ENCODE measurements at places on chromosomes 3 and 15.

GRCh38 chr15:73751511-73751898 is 1.6 kb downstream of the INSYN1 start:
- no peak for DNase-seq

DNA sequence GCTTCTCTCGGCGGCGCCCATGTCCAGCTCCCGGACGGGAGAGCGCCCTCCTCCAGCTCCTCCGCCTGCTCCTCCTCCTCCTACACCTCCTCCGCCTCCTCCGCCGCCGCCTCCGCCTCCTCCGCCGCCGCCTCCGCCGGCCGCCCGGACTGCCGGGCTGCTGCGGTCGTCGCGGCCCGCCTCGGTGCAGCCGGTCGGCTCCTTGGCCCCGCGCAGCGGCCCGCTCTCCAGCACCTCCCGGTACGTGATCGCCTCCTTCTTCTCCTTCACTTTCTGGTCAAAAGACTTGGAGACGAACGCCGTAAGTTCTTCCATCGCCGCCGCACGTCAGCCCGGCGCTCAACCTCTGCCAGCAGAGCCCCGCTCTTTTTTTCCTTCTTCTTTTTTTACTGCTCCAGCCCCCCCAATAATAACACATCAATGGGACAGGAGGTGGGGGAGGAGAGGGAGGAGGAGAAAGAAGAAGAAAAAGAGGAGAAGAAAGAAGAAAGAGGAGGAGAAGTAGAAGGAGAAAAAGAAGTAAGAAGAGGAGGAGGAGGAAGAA is 438 bp downstream of the SHOX2 start:
- no peak for DNase-seq

- DNase-seq = no peak
Measured at GRCh38 chr3:108406661-108407206, 103.7 kb downstream of the MYH15 start.

- no peak for DNase-seq
Measured at GRCh38 chr15:57509965-57510364, 81.7 kb upstream of the MYZAP start.

DNA sequence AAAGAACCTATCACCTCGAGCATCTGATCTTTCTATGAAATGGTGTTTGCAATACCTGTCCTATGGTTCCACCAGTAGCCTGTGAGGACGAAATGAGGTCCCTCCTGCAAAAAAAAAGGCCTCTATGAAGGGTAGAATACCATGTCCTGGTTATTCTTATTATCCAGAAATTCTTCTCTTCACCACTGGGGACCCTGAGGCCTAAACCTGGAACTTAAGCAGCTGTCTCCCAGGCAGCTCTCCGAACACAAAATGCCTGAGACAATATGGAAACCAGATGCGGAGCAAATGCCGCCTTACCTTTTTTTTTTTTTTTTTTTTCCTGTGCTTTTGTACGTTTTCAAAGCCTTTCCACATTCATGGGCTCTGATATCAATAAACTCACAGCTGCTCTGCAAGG is 62.1 kb upstream of the WNT5A start:
- no peak for DNase-seq

- DNase-seq = no peak
Measured at GRCh38 chr3:155103686-155104085, 23.6 kb downstream of the MME start.

- DNase-seq = no peak
Measured at GRCh38 chr15:47674586-47675232, 42.6 kb upstream of the SEMA6D start.

GRCh38 chr15:38868326-38869114 is 303.9 kb upstream of the RASGRP1 start:
- no peak for DNase-seq

GRCh38 chr3:23086331-23086730 is 116.8 kb upstream of the UBE2E2 start:
- DNase-seq = no peak

GRCh38 chr15:65312400-65312916 is 8.0 kb downstream of the RNU5B-1 start:
- no peak for DNase-seq

- DNase-seq = no peak
Measured at GRCh38 chr3:171846597-171846996, 3.4 kb downstream of the TMEM212 start.

- DNase-seq = no peak
Measured at GRCh38 chr15:82848241-82848993, 39.0 kb downstream of the WHAMM start.

- DNase-seq = no peak
Measured at GRCh38 chr3:51373658-51374421, 11.3 kb upstream of the MANF start.

- peak; percentile 28 for DNase-seq
Measured at GRCh38 chr15:94164202-94164807, 67.1 kb upstream of the MCTP2 start.

DNA sequence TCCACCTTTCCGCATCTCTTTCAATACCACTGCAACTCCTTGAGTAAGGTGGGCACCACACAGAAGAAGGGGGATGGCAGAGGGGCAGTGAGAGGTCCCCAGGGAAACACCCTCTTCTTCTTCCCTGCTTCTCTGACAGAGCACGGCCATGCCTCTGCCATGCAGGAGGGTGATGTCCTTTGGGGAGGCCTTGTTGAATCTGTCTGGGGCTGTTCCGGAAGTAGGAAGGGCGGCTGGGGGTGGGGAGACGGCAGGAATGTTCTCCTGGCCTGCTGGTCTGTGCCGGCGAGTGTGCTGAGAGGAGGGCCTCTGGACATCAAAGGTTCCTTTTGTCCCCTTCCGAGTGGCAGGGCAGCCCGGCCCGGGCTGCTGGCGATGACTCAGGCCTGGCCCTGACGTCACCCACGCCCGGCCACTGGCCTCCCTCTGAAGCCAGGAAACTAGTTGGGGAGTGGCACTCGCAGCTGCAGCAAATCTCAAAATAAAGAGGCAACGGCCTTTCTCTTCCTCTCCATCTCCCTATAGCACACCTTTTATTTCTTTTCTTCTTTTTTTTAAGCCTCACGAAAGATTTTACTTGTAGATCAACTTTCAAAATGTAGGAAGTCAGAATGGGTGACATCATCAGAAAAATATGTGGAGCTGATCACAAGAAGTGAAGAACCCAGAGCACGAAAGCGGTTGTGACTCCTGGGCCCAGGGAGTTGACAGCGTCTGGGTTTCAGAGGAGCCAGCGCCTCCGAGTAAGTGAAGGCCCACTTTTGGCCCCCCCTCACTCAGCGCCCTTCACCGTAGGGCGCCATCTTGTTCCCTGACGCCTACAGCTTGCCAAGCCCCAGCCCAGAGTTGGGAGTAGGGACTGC is at the start of gene ZBTB38:
Gene ZBTB38, plus strand, starts transcription at position 443 of the 863 bp plus-strand sequence. CDS start 73,885 bp downstream, outside the sequence.
- DNase-seq = no peak

DNA sequence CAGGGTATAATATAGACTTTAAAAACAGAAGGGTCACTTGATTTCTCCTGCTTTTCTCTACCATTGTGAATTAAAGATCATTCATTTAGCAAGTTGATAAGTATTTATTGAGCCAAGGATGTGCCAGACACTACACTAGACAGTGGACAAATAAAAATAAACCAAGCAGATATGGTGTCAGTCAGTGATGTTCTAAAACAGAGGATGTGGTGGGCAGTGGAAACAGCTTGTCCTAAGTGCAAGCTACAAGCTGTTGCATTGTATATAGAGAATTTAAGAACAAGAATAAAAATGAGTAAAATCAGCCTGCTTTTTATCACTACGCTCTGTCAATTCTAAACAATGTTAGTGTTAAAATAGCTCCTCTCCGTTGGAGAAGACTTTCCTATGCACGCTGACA is 637.3 kb upstream of the GRM7 start:
- no peak for DNase-seq

GRCh38 chr3:128858167-128858566 is 21.3 kb upstream of the ACAD9 start:
- no peak for DNase-seq

- no peak for DNase-seq
Measured at GRCh38 chr15:77836906-77837648, 204.4 kb upstream of the LINGO1 start.

DNA sequence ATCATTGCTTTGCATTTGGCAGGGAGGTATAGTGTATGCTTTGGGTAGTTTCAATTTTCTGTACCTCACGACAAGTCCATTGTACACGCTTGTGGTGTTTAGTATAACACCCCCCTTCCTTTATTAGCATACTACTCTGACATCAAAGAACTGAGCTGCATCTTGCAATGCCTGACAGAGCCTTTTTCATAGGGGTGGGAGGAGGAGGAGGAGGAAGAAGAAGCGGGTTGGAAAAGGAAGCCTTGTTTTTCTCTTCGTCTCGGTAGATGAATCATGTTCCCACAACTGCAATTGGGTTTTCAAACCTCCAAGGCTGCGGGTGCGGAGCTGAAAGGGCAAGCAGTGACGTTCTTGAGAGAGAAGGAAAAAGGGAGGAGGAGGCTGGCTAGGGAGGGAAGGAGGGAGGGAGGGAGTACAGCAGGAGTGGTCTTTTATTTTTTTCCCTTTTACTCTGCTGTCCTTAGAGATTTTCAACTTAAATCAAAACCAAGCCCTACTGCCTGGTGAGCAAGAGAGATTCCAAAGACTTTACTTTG is 175.7 kb downstream of the KLHL25 start:
- no peak for DNase-seq

DNA sequence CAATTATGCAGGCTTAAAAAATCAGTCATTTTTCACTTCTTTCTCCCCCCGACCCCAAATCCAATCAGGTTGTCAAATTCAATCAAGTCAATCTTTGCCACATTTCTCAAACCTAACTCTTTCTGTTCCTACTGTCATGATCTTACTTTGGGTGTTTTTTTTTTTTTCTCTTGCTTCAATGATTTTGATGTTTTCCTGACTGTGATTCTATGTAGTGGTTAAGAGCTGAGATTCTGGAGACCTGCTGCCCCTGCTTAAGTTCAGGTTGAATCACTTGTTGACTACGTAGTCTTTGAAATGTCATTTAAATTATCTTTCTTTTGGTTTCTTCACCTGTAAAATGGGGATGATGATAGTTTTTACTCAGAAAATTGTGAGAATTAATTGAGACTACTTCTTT is 117.5 kb downstream of the TPRG1 start:
- DNase-seq = no peak

- no peak for DNase-seq
Measured at GRCh38 chr15:80489030-80489594, 84.9 kb downstream of the ARNT2 start.

GRCh38 chr3:168113848-168114247 is 18.1 kb upstream of the GOLIM4 start:
- DNase-seq = no peak

GRCh38 chr15:81133782-81134461 is at the start of gene CFAP161:
TSS of gene CFAP161 (plus strand) at chr15:81134270. CDS start at chr15:81134330, 60 bp downstream.
- DNase-seq = no peak

DNA sequence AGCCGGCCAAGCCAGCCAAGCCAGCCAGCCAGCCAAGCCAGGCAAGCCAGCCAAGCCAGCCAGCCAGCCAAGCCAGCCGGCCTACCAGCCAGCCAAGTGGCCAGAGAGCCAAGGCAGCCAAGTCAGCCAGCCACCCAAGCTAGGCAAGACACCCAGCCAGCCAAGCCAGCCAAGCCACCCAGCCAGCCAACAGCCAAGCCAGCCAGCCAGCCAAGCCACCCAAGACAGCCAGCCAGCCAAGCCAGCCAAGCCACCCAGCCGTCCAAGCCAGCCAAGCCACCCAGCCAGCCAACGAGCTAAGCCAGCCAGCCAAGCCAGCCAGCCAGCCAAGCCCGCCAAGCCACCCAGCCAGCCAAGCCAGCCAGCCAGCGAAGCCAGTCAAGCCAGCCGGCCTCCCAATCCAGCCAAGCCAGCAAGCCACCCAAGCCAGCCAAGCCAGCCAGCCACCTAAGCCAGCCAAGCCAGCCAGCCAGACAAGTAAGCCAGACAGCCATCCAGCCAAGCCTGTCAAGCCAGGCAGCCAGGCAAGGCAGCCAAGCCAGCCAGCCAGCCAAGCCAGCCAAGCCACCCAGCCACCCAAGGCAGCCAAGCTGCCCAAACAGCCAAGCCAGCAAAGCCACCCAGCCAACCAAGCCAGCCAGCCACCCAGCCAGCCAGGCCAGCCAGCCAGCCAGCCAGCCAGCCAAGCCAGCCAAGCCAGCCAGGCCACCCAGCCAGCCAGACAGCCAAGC is 200.5 kb downstream of the GOLGA6L6 start:
- DNase-seq = no peak

GRCh38 chr15:62824111-62825015 is 218.2 kb upstream of the TPM1 start:
- no peak for DNase-seq

DNA sequence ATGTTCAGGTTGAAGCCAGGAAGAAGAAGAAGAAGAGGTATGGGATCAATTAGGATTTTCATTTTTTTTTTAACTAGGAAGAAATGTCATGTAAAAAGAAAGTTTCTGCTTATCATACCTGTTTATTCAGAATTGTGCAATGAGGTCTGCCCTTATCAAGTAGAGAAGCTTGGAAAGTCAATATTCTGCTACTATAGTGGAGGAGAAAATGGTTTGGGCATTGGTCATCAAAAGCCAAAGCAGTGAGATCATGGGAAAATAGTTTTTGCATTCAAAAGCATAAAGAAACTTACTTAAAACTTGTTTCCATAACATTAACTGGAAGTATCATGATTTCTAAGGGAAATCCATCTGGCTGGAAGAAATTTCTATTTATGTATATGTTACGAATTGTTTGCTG is 1239.2 kb downstream of the NSUN3 start:
- DNase-seq = no peak

DNA sequence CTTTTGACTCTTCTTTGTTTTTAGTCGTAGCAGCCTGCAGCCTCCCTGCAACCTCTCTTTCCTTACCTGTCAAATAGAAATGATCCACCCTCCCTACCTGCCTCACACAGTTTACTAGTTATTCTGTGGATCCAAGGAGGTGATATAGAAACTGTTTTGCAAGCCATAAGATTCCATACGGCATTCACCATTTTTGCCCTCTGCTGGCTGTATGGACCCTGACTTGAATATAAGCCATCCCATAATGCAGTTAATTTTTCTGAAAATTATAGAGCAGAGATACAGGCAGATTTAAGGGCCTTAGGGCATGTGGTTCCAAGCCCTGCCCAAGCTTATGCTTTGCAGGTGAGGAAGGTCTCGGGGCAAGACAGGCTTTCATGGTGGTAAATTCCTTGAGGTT is 63.8 kb downstream of the CPN2 start:
- no peak for DNase-seq

GRCh38 chr3:194588236-194588635 is 45.0 kb downstream of the TMEM44 start:
- DNase-seq = no peak

All from stimulated activated CD8-positive, alpha-beta memory T cell treated with anti-CD3 and anti-CD28 coated beads, Interleukin-4, amount 100 ng/mL, for 1 hour (primary cell).